ENCODE measurements at places on chromosomes 11 and 22. TPM values are rescaled to one million over a fixed set of nuclear protein-coding genes. Genes with fewer than 3 reads are reported as not detected.
A peak's percentile ranks its signal among the peaks of the same experiment; 100 is the strongest.

GRCh38 chr11:19276859-19277808 lies 36.4 kb upstream of the E2F8 start:
- no peak for DNase-seq

DNA sequence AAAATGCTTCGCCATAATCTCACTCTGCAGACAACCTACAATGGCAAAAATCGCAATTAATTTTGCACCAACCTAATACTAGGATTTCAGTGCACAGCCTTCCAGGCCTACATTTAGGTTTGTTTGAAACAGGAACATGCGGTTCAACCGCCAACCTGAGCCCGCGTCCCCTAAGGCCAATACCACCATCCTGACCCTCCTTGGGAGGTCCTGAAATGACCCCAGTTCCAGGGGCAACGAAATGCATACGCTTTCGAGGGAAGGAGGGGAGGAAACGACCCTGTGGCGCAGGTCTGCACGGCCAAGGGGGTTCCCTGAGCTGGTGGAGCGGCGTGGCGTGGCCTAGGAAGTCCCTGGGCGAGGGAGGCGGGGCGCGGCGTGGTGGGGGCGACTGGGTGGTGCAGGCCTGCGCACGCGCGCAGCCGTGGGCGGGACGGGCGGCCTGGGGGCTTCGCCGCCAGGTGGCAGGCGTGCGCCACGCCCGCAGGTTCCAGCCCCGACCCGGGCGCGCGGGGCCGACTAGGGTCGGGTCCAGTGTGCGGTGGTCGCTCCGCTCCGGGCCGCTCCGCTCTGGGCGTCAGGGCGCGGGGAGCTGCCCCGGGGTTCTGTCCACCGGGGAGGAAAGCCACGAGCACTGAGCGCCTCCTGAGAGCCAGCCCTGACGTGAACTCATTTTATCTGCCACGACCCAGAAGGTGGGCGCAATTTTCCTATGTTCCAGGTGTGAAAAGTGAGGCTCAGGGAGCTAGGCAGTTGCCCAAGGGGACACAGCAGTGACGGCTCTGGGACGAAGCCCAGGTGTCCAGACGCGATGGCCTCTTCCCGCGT lies 94.1 kb downstream of the SWAP70 start:
- no peak for DNase-seq

RAB38 gene
- polyA plus RNA-seq: 23.0 TPM

DNA sequence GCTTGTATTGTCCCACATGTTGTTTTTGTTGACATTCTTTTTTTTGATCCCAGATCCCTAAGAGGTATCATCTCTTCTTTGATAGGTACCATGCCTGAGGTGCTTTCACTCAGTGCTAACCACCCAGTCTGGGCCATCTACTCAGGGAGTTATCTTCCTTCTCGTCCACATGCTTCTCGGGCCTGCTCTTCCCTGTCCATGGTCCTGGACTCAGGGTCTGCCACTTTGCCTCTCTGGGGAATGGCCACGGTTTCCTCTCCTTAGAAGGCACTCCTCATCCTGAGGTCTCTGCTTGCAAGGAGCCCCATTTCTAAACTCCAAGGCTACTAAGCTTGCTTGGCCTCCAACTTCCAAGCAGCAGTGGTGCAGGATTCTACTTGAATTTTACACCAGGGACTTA lies 227.0 kb upstream of the NCAM1 start:
- peak; percentile 57 for DNase-seq

PGM2L1 gene
- polyA plus RNA-seq: 3.3 TPM

BUD13 gene
- polyA plus RNA-seq: 39.3 TPM

DNA sequence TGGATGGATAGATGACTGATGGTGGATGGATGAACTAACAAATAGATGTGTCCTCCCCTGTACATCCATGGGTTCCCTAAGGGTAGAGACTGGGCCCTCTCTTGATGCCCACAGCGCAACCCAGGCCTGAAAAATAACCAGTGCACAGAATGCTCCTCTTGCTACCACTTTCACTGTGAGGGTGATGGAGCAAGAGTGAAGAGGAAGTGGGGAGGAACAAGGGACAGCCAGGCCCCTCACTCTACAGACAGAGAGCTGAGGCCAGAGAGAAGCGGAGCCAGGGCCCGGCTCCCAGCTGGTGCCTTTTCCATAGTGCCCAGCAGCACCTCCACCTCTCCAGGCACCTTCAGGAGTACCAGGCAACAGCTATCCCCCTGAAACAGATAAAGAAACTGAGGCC lies 67.7 kb downstream of the THAP12 start:
- DNase-seq: no peak

HSD17B12 gene
- polyA plus RNA-seq: 82.6 TPM

AQP11 gene
- 4.1 TPM for polyA plus RNA-seq

GAL gene
- 0.16 TPM for polyA plus RNA-seq

TMPRSS13 gene
- polyA plus RNA-seq: 0.60 TPM

DNA sequence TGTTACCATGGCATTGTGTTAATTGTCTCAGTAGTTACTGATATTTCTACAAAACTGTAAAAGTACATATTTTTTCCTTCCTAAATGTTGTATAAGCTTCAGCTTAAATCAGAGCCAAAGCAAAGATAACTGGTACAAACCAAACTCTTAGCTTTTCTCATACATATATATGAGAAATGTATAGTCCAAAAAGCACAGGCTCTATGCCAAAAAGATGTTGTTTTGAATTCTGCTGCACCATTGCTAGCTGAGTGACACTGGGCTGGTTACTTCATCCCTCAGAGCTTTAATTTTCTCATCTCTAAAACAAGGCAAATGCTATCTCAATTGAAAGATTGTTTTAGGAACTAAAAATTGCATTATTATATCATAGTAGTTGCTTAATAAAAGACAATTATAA lies 6.7 kb upstream of the GRIA4 start:
- no peak for DNase-seq

GRCh38 chr11:68670208-68670992 lies 13.9 kb upstream of the GAL start:
- DNase-seq: no peak

BATF2 gene
- 3.1 TPM for polyA plus RNA-seq
